Caco-2 (cell line): ENCODE measurements at places on chromosomes 7 and 10.

DNA sequence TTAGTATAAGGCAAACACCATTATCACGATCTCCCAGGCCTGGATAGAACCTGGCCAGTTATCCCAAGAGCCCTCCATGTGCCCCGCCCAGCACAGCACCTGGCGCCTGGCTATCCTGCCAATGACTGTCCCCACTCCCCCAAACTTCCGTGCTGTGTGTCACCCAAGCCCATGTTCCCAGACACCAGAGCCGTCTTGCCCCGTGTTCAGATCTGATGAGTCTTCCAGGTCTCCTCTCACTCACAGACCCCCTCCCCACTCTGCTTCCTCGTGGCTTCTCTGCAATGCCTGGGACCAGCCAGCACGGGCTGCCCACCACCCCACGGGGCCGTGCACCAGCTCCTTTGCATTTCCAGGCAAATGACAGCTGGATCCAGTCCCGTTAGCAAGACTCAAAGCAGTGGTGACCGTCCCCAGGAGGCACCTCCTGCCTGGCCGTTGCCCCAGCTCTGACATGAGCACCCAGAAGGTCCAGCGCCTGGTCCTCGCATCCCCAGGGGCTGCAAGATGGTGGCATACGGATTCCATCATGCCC is 43.8 kb upstream of the INPP5A start:
- DNase-seq: no peak

GRCh38 chr7:107002126-107002525 is 42.4 kb upstream of the PRKAR2B start:
- no peak for DNase-seq

- DNase-seq: peak; percentile 89
Measured at GRCh38 chr7:51315393-51316261, 982 bp downstream of the COBL start.

DNA sequence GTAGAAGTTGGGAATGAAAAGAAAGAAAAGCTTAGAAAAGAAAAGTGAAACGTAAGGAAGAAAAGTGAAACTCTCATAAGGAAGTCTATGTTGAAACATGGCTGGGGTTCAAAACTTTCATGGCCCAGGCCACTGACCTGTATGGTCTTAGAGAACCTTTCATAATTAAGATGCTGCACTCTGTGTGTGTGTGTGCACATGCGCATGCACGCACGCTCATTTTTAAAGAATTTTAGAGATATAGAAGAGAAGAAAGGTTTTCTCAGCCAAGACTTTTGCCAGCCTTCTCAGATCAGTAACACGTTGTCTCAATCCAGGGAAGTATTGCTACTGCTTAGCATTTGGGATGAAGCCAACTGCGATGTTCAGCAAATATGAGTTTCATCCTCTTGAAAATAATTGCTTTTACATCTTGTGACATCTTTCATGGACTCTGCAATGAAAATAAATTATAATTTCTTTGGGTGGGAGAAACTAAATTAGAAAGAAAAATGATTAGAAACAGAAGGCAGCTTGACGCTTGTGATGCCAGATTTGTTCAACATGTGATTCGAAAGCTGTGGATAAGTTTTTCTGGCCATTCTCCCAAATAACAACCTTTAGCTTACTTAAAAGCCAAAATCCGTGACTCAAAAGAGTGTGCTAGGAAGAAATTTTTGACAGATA is 16.2 kb upstream of the SLC26A4 start:
- no peak for DNase-seq

GRCh38 chr10:11328264-11329061 is 283.0 kb downstream of the USP6NL start:
- DNase-seq: no peak

GRCh38 chr10:131577786-131578471 is 266.4 kb upstream of the TCERG1L start:
- DNase-seq: no peak

GRCh38 chr10:125779403-125780327 is 4.0 kb upstream of the MMP21 start:
- DNase-seq: no peak

- no peak for DNase-seq
Measured at GRCh38 chr7:158494162-158494586, 93.4 kb downstream of the PTPRN2 start.

GRCh38 chr7:80259-81067 is 111.9 kb upstream of the FAM20C start:
- no peak for DNase-seq

GRCh38 chr7:78716876-78717275 is 736.6 kb downstream of the MAGI2 start:
- peak; percentile 91 for DNase-seq

DNA sequence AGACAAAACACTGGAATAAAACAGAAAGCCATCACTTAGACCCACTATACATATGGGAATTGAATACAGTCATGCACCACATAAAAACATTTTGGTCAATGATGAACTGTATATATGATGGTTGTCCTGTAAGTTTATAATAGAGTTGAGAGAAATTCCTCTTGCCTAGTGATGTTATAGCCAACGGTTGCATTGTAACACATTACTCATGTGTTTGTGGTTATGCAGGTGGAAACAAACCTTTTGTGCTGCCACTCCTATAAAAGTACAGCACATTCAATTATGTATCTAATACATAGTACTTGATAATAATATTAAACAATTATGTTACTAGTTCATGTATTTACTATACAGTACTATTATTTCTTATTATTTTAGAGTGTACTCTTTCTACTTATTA is 381.2 kb upstream of the MBL2 start:
- no peak for DNase-seq

- no peak for DNase-seq
Measured at GRCh38 chr7:56115852-56116538, at the start of gene NUPR2. Gene NUPR2 (minus strand): TSS chr7:56116417. CDS start chr7:56116314, 103 bp downstream.

DNA sequence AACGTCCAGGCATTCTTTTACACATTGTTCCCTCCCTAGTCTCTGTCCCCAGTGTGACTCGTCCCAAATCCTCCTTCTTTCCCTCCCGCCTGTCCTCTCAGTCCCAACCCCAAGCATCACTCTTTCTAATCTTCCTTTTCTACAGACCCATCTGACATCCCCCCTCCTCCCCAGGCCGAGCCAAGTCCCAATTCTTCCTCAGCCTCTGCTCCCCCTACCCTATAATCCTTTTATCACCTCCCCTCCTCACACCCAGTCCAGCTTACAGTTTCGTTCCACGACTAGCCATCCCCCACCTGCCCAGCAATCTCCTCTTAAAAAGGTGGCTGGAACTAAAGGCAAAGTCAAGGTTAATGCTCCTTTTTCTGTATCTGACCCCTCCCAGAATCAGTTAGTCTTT is 95.1 kb downstream of the MACC1 start:
- no peak for DNase-seq

- DNase-seq: no peak
Measured at GRCh38 chr10:31883397-31883796, 45.2 kb downstream of the ARHGAP12 start.

GRCh38 chr10:51800121-51800520 is 100.7 kb upstream of the CSTF2T start:
- no peak for DNase-seq

- no peak for DNase-seq
Measured at GRCh38 chr10:99656199-99657064, 2.9 kb upstream of the ENTPD7 start.
